Suppressor macrophage (primary cell): ENCODE measurements at places on chromosomes 12 and 14.

DNA sequence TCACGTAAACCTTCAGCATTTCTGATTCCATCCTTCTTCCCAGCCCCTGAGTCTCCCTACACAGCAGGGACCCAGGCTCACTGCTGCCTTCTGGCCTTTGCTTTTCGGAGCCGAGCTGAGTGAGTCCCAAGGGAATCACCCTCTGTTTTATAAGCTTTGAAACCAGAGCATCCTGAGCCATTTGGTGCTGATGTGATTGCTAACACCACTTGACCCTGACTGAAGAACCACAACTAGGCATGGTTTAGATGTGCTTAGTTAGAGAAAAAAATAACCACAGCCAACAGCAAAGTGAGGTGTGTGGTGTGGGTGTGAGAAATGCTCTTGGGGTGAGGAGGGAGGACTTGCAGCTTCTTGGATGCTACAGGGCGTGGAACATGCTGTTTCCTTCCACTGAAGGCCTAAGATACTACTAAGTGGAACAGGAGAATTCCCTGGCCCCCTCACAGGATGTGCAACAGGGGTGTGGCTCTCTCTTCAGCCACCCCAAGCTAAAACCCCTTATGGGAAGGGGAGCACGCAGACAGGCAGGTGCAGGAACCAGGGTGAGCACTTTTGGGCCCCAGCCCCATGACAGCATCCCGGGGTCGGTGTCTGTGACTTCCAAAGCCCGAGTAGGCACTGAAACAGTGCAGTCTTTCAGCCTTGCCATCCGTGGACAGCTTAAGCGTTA lies at the start of gene TC2N:
TSS of gene TC2N (minus strand) at position 221 of the 673 bp plus-strand sequence. CDS start 53,767 bp downstream, outside the sequence.
- DNase-seq: no peak

DNA sequence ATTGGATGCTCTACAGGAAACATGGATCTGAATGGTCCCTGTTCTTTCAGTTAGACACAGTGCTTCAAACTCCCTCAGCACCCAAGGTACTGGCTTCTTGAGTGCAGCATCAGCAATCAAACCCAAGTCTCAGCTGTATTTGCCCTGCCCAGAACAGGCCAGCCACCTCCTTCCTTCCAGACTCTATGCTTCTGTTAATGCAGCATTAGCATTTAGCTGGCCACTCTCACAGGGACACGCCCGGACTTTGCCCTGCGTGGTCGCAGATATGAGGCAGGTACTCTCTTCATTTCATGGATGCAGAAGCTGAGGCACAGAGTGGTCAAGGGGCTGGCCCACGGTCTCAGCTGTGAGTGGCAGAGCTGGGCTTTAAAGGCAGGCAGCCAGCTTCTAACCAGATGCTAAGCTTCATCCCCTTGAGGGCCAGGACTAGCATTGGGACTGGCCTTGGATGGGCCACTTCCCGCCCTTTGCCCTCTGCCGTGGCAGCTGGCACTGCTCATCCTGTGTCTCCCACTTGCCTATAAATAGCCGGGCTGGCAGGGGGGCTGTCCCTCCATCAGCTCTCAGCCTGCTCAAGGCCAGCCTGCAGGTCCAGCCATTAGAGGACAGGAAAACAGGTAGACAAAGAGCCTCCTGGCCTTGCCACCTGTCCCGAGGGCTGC lies 1.5 kb upstream of the SLC25A47 start:
- no peak for DNase-seq

DNA sequence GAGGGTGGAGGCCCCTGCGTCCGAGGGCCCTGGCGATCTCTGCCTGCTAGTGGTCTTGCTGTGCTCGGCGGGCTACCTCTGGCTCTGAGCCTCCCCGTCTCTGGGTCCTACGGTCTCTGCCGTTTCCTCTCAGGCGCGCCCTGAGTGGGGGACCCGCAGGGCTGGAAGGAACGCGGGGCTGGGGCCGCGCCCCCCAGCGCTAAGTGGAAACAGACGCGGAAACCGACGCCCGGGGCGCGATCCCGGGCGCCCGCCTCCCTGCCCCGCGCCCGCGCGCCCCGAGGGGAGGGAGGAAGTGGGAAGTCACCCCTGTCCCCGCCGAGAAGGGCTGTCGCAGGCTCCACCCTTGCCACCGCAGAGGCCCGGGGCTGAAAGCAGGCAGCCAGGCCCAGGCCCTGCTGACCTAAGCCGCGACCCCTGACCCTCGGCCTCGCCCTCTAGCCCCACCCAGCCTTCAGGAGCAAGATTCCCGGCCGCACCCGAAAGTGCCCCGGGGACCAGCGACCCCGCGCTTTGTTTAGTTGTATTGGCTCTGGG lies 831 bp downstream of the CRIP1 start:
- peak; percentile 83 for DNase-seq

- DNase-seq: no peak
Measured at GRCh38 chr14:77204459-77204771, 22.8 kb downstream of the TMEM63C start.

DNA sequence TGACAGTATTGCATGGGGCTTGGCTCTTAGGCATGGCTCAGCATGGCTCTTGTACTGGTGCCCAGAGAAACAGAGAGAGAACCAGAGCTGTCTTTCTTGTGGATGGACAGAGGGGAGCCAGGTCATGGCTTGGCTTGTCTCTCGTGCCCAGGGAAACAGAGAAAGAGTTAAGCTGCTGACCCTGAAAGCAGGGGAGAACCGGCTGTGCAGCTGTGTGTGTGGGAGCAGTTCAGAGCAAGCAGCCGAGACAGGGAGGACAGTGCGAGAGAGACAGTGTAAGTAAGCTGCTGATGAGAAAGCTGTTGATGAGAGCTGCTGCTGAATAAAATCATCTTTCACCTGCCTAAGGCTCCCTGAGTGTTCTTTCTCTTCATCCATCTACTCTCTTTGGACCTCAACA lies 61.3 kb upstream of the DDHD1 start:
- DNase-seq: no peak

DNA sequence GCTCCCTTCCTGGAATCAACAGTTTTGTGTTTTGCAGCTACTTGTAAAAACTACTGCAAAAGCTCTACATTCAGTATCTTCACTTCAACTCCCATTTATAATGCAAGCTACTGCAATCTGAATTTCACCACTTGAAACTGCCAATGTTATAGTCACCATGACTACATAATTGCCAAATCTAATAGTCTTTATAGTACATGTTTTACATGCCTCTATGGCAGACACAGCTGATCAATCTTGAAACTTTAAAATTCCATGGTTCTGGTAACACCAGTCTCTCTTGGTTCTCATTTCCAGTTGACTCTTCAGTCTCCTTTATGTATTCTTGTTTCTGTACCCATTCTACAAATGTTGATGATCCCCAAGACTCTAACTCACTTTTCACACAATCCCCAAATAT lies 185.9 kb downstream of the MED13L start:
- no peak for DNase-seq

GRCh38 chr14:70700955-70701585 lies 59.4 kb downstream of the TTC9 start:
- no peak for DNase-seq

- DNase-seq: no peak
Measured at GRCh38 chr12:88307961-88308360, 165.9 kb downstream of the TMTC3 start.

DNA sequence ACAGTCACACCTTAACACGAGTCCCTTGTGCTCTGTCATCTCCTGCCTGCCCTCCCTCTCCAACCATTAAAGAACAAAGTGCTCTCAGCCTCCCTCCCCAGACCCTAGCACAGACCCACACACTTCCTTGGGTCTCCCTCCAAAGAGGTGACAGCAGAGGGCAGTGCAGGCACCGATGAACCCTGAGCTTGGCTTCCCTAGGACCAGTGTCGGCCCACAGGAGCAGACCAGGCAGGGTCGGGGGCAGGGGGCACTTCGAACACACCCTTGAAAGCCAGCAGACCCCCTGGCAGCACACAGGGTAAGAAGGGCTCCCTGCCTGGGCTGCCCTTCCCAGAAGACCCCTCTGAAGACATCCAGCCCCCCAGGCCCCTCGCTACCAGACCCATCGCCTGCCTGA lies 7.0 kb downstream of the CDK2AP1 start:
- DNase-seq: no peak

- peak; percentile 14 for DNase-seq
Measured at GRCh38 chr12:94208622-94208966, 60.2 kb downstream of the PLXNC1 start.

- DNase-seq: peak; percentile 68
Measured at GRCh38 chr12:10562306-10562933, 51.0 kb downstream of the MAGOHB start.

- DNase-seq: no peak
Measured at GRCh38 chr12:29071099-29071498, 78.0 kb upstream of the FAR2 start.

GRCh38 chr14:30587141-30587540 lies 28.2 kb downstream of the G2E3 start:
- no peak for DNase-seq

DNA sequence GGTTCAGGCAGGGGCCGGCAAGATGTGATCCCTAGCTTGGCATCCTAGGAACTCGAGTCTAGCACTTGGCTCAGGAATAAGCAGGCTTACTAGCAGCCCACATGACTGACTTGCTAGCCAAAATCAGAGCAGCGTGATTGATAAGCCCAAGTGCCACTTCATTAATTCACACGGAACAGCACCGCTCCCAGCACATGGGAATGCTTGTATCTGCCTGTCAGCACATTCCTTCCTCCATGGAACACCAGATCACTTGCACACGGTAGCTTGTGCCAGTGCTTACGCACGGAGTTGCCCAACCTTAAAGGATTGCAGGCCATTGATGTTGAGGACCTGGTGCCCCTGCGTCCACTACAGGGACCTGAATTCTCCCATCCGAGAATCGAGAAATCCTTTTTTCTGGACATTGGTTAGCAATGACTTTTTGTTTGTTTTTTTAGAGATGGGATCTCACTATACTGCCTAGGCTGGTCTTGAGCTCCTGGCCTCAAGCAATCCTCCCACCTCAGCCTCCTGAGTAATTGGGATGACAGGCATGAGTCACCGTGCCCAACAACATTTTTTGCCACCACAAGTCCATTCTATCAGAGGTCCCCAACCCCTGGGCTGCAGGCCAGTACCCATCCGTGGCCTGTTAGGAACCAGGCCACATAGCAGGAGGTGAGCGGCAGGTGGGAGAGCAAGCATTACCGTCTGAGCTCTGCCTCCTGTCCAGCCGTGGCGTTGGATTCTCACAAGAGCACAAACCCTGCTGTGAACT lies 30.6 kb upstream of the TSPAN9 start:
- no peak for DNase-seq

- no peak for DNase-seq
Measured at GRCh38 chr12:75996861-75997447, 34.6 kb downstream of the PHLDA1 start.

DNA sequence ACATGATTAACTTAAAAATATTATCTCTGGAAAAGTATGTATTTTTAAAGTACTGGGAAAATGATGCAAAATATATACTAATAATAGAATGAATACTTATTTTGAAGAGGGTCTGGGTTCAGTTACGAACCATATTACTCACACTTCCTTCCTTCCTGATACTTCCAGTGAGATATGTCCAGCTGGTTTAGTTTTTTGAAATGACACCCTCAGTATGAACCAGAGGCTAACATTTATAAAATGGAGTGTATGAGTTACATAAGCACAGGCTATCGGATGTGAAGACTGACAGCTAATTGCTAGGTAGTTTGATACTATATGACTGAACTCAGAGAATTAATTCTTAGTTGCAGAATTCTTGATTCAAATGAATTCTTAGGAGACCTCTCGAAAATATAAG lies 122.9 kb downstream of the OTOGL start:
- DNase-seq: no peak

DNA sequence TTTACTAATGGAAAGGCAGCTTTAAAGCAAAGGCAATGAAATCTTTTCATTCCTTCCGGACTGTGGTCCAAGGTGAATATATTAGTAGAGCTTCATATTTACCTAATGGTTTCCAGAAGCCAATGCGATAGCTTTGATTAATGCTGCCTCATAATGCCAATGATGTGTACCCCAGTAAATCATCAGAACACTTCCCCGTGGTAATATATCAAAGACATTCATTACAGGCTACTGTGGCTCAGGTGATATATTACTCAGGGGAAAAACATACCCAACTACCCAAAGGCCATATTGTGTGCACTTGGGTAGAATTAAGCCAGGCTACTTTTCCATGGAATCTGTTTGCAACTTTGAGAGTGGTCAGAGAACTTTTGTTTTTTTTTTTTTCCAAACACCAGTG lies 69.4 kb upstream of the DACT1 start:
- DNase-seq: no peak

DNA sequence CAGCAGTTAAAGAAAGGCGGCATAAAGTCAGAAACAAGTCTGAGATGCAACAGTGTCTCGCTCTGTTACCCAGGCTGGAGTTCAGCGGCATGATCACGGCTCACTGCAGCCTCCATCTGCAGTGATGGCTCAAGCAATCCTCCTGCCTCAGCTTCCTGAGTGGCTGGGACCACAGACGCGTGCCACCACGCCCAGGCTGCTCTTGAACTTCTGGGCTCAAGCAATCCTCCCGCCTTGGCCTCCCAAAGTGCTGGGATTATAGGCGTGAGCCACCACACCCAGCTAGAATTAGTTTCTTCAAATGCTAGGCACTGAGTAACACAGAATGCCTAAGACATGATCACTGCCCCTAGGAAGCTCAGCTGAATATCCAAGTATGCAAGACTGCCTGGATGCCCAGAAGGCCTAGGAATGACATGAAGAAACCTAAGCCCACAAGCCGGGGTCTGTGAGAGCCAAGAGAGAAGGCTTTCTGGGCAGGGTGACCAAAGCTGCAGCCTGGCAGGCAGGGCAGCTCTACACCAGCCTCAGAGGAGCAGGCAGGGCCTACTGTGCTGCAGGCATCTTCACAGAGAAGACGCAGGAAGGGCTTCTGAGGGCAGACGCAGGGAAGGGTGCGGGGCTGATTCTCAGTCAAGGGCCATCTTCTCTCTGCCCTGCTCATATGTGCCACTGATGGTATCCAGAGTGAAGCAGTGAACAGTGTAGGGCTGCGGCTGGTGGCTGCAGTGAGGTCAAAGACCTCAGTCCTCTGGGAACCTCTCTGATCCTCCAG lies 4.3 kb upstream of the PPP2R5C start:
- no peak for DNase-seq

DNA sequence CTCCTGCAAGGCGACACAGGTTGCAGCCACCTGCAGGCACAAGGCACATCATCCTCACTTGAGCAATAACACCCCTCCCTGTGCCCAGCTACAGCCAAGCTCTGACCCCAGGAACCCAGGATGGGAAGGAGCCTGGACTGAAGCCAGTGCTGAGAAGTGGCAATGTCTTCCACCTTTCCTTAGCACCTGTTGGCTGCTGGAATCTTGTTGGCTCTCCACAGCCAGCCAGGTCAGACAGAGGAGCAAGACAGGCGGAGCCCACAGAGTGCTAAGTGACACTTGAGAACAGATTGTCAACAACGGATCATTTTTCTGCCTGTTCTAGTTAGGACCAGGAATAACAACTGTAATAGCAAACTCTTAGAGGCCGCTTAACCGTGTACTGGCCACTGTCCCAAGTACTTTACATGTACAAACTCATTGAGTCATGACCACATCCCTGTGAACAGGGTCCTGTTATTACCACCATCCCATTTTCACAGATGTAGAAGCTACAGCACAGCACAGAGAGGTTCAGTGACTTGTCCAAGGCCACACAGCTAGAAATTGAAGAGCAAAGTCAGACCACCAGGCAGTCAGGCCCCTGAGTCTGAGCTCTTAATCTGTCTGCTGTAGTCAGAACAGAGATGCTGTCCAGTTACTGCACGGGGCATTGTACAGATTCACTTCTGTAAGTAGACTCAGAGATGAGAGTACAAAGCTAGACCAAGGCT lies 45.6 kb downstream of the RNFT2 start:
- DNase-seq: no peak
